Activated CD4-positive, alpha-beta T cell treated with anti-CD3 and anti-CD28 coated beads for 48 hours (primary cell): ENCODE measurements at places on chromosomes 5 and 9.

DNA sequence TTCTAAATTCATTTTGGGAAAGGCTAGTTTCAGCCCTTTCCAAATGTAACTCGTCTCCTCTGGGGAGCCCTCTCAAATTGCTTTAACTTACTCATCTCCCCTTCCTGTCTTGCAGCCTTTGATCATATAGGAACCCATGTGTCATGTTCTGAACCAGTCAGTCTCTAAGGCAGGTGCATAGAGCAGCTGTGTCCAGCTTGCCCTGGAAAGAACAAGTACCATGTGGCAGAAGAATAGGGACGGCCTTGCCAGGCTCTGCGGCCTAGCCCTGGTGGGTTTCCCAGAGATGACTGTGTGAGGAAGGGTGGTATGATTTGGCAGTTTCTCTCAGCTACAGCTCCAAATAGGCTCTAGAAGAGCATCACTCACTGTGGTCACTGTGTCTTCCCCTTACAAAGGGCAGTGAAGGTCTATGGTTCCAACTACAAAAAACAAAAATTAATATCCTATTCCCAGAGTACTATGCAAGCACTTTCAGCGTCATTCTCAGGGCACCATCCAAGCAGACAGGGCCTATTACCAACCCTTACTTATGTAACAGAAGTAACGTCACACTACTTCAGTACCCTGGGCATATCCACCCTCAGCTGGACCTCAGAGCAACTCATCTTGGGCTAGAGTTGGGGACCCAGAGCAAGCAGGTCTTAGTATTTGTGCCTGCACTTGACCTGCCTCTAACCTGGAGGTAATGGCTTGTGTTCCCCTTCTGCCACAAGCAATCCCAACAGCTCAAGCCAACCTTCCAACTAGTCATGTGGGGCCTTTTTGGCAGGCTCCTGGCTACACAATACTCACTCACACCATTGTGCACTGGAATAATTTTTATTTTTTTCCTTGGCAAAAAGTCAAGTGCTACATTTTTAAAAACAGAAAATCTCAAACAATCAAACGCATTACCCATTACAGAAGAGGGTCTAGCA is 37.2 kb upstream of the UBAP2 start:
- peak; percentile 13 for DNase-seq

DNA sequence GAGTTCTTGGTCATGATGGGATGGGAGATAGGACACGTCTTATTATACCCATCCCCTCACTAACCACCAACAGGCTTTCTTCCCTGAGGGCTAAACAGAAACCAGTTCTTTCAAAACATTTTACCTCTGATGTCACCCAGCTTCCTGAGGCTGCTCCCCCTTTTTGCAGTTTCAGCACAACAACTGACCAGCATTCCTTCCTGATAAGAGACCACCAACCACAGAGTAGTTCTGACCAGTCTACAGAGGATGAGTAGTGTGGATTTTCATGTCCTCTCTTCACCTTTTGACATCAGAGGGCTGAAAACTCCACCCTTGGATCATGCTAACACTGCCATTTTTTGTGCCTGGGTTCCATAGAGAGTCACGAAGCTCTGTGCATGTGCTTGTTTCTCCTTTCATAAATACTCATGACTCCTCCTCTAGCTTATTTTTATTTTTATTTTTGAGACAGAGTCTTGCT is 82.6 kb downstream of the OSTF1 start:
- no peak for DNase-seq

DNA sequence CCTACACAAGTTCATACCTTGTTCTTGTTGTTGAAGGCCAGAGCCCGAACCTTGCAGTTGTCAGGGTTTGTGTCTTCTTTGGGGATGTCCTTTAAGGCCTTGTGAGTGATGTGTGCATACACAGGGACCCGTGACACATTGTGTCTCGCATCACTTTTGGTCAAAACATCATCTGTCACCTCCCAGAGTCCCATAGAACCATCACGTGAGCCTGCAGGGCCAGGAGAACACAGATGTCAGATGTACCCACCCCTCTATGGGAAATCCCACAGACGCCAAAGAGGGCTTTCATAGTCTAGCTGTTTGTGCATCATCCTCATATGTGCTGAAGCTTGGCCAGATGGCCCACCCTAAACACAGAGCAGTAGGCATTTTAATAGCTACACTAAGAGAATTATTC is 28.2 kb downstream of the DCAF12 start:
- no peak for DNase-seq

- no peak for DNase-seq
Observed at GRCh38 chr9:127133739-127134167, 11.3 kb upstream of the ANGPTL2 start.

DNA sequence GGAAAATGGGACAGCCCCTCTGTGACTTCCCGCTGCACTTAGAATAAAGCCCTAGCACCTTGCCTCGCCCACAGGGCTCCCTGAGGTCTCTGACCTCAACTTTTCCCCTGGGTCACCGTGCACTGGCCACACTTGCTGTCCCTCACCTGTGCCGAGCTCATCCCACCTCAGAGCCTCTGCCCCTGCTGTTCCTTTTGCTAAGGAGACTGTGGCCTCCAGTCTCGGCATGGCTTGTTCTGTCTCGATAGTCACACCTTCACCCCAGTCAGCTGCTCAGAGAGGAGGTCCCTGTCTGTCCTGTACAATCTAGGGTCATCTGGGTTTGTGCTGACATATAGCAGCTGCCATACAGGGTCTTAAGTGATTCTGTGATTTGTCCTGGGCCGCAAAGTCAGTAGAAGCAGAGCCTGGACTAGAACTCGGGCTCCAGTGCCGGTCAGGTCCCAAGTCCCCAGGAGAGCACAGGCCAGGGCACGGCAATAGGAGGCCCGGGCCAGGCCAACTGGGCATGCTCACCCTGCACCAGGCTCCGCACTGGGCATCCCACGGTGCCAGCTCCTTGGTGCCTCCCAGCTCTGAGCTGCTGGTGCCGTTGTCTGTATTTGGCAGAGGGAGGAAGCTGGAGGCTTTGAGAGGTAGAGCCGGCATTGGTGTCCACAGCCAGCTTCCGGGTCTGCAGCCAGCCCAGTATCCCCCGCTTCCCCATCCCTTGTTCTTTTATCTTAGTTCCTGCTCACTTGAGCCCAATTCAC is 35.2 kb downstream of the NCS1 start:
- no peak for DNase-seq

- DNase-seq: no peak
Observed at GRCh38 chr5:134000091-134000511, 4.7 kb downstream of the VDAC1 start.

DNA sequence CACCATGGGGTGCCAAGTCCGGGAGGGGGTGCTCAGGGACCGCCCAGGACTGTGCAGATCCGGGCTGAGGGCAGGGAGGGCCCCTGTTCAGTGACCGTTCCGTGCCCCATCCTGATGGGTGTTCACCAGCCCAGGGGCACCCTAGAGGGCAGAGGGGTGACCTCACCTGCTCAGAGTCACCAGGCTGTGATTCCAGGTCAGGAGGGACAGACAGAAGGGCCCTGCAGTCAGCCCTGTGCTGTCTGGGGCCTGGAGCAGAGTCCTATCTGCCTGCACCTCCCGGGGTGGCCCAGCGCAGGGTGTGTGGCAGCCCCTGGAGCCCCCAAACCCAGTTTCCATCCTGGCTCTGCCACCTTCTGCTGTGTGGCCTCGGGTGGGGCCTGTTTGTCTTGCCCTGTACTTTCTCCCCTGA is 241.9 kb downstream of the PBX3 start:
- DNase-seq: no peak

- DNase-seq: no peak
Observed at GRCh38 chr9:4097515-4097914, 202.4 kb downstream of the GLIS3 start.

DNA sequence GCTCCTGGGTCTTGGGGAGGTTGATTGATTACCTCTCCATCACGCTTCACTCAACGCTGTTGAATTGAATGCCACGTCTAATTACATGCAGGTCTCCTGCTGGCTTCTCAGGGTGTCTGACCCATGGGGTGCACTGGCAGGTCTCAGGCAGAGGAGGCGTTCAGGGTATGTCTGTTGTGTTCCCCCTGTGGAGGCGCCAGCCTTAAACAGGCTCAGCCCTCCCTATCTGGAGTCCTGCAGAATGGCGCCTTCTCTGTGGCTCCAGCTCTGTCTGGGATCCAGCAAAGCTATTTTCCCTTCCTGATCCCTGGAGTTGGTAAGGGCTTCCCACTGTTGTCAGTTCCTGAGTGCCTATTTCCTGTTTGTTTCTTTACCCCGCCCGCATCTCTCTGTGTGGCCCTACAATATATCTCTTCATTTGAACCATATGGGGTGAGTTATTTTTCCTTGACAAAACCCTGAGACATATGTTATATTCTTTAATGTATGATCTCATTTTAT is 150.0 kb downstream of the NTRK2 start:
- DNase-seq: no peak

DNA sequence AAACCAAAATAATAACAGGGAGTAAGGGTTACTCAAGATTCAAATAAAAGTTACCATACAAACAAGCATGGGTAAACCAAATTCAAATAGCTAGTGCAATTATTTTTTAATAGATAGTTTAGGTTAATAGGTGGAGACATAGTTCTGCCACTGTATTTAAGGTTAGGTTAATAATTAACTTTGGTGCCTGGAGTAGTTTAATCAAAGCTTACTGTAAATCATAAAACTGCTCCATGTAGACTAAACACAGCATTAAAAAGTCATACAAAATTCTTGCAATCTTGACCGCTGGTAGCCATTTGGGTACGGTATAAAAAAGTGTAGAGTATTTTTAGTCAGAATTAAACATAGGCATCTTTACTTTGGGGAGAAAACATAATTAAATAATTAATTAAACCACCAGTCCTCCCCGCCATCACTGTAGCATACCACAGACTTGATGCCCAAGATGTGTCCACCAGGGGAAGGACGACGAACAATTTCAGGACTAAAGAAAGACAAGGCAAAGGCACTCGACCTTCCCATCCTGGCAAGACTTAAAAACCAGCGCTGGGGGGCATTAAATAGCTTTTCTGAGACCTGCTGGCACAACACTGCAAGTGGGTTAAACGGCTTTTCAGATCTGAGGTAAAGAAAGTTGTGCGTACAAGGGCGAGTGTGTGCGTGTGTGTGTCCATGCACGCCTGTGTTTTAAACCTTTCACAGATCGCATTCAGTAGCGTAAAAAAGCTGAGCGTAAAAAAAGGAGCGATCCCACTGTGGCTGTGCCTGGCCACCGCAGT is 2.9 kb downstream of the SEMA6A start:
- DNase-seq: no peak

GRCh38 chr5:168377525-168377924 is 86.1 kb downstream of the WWC1 start:
- no peak for DNase-seq

GRCh38 chr5:116612431-116612830 is 37.8 kb upstream of the SEMA6A start:
- DNase-seq: no peak

DNA sequence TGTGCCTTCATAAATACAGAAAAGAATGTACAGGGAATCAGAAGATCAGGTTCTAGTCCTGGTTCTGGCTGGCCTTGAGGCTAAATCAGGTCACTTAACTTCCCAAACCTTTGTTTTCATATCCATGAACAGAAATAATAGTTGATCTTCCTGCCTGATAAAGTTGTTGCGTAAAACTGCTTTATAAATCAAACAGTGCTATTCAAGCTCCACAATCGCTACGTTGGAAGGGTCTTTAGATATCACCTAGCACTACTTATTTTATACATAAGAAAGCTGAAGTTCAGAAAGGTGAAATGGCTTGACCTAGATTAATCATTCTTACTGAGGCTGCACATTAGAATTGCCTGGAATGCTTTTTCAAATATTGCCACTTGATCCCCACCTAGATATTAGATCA is 36.3 kb upstream of the GCNT4 start:
- DNase-seq: no peak

GRCh38 chr5:168434746-168435321 is 51.4 kb upstream of the RARS1 start:
- no peak for DNase-seq

DNA sequence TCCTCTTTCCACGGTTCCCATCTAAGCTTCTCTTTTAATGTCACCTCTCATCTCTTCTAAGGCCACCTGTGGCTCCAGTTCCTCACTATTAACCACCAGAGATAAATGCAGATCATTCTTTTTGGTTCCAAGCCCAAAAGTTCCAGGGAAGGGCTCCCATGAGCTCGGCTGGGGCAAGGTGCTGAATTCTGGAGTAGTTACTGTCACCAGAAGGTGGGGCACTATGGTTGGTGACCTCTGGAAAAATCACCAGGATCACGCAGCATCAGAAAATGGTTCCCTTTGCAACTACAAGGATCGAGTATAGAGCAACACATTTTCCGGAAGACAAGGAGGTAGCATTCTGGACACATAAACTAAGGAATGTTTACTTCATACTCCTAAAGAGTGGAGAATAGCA is 528.7 kb upstream of the DAP start:
- no peak for DNase-seq

- no peak for DNase-seq
Observed at GRCh38 chr9:127458921-127459320, 7.6 kb downstream of the LRSAM1 start.

GRCh38 chr9:93713716-93714115 is 137.3 kb downstream of the PHF2 start:
- no peak for DNase-seq

GRCh38 chr5:179768326-179769085 is 25.3 kb upstream of the LTC4S start:
- peak; percentile 48 for DNase-seq

- DNase-seq: no peak
Observed at GRCh38 chr9:118896324-118897000, 472.8 kb downstream of the BRINP1 start.

GRCh38 chr5:122219436-122220166 is 90.3 kb downstream of the ZNF474 start:
- no peak for DNase-seq

- DNase-seq: no peak
Observed at GRCh38 chr5:143966280-143966679, 154.3 kb downstream of the HMHB1 start.

DNA sequence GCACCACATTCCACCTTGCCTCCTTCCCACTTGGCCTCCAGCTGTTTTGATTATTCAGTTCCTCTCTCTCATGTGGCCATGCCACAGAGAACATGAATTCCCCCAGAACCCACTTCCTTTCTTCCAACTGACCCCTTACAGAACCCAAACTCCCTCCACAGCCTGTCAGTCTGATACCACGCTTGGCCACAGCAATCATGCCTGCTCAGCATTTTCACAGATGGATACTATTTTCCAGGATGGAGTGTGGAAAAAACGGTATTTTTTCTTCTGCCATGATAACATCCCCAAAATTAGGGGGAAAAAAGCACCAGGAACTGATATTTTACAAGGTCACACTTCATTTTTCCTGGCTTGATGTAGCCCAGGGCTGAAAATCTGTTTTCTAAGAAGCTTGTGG is 34.9 kb upstream of the SLIT3 start:
- DNase-seq: no peak

DNA sequence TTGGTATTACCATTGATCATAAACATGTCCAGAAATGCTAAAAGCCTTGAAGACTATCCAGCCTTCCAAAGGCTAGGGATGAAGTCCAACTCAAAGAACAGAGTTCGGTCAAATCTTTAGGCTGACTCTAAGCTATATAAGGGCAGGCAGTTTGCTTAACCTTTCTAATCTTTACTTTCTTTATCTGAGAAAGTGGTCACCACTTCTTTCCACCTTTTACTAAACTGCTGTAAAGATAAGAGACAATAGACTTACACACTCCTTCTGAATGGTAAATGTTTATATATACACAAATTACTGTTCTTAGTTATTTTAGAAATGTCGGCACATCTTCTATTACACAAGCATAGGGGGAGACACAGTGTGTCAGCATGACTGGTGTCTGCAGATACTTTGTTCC is 100.4 kb downstream of the NREP start:
- no peak for DNase-seq

GRCh38 chr9:75064307-75065025 is 23.5 kb downstream of the NMRK1 start:
- DNase-seq: no peak

- DNase-seq: peak; percentile 17
Observed at GRCh38 chr5:87120518-87121303, 147.0 kb upstream of the RASA1 start.

GRCh38 chr5:171680485-171680884 is 105.1 kb upstream of the SMIM23 start:
- DNase-seq: no peak
